ENCODE measurements at places on chromosomes 11 and 22.
A peak's percentile ranks its signal among the peaks of the same experiment; 100 is the strongest.

DNA sequence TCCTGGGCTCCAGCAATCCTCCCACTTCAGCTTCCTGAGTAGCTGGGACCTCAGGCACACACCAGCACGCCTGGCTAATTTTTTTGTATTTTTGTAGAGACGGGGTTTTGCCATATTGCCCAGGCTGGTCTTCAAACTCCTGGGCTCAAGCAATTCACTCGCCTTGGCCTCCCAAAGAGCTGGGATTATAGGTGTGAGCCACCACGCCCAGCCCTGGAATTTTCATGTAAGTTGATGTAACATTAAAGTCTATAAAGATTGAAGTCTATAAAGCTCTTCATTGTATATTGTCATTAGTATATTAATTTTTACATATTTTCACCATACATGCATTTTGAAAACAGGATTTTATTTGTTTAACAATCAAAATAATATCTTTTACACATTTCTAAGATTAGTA lies 12.5 kb upstream of the DDX17 start:
- DNase-seq = no peak

GRCh38 chr11:76206327-76207081 lies at the start of gene WNT11:
TSS of gene WNT11 (minus strand) at chr11:76206502. CDS start at chr11:76206407, 95 bp downstream.
- DNase-seq = no peak

- DNase-seq = peak; percentile 89
Measured at GRCh38 chr11:38791346-38791961, 2193.4 kb upstream of the RAG2 start.

DNA sequence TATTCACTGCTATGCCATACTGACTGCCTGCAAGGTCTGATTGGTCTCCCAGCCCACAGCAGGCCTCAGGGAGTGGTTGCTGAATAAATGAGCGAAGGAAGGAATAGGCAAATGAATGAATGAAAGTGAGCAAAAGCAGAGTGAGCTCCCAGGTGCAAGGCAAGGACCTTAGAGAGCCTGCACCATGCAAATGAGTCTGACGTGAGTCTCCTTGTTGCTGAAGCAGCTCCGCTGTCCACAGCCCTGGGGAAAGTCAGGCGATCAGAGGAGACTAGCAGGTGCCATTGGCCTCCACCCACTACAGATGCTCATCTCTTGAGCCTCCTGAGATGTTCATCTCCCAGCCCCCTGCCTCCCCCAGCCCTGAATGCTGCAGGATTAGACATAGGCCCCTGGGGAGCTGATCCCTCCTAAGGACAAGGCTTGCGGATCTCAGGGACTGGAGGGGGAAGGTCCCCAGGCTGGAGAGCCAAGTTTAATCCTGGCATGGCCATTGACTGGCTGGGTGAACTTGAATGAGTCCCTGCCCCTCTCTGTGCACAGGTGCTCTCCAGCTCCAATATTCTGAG lies 22.1 kb downstream of the GDPD5 start:
- no peak for DNase-seq

DNA sequence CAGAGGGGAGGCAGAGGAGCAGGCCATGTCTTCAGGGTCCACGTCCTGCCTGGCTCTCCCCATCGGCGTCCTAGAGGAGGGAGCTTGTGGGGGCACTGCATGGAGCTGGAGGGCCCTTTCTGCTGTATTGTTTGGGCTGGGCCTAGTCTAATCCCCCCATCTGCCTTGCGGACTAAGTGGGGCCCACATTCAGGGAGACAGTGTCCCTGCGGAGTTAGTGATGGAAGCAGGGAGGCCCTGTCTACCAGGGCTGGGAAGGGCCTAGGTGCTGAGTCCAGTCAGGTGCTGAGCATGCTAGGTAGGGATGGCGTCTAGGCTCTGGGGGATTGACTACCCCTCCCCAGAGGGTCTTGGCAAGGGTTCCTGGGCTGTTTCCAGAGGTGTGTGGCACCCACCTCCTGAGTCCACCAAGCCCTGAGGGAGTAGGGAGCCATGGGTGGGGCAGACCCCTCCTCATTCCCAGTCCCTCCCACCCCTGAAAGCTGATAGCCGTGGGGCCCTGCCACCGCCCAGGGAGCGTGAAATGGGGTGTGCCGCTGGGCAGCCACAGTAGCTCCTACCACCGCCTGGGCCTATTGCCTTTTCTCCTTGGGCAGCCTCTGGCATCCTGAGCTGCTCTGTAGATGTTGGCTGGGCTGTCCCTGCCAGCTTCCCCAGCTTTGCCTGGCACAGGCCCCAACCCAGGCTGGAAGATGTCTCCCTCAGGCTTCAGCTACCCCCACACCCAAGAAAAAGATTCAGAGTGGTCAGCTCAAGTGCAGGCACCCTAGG lies 1.9 kb upstream of the POLD4 start:
- DNase-seq = no peak

- peak; percentile 50 for DNase-seq
Measured at GRCh38 chr22:37021710-37022482, 2.4 kb downstream of the MPST start.

DNA sequence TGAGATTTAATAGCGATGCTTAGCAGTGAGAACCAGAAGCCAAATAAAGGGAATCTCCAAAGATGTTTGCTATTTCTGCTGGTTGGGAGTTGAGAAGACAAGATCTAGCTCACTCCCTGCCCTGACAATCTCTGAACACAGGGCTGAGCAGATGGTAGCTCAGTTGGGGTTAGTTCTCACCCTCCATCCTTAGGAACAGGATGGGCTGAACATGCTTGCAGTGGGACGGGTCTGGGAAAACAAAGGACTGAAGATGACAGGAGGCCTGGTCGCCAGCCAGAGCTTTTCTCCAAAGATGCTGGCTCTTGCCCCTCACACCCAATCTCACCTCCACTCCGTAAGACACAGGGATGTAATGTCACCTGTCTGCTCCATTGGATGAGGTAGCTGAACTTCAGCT lies 72.7 kb downstream of the SC5D start:
- DNase-seq = no peak

GRCh38 chr22:28801845-28802594 lies 1.7 kb upstream of the XBP1 start:
- no peak for DNase-seq

- no peak for DNase-seq
Measured at GRCh38 chr22:46969491-46969890, 207.0 kb downstream of the TBC1D22A start.

- DNase-seq = peak; percentile 51
Measured at GRCh38 chr22:25027959-25028840, 75.7 kb downstream of the KIAA1671 start.

DNA sequence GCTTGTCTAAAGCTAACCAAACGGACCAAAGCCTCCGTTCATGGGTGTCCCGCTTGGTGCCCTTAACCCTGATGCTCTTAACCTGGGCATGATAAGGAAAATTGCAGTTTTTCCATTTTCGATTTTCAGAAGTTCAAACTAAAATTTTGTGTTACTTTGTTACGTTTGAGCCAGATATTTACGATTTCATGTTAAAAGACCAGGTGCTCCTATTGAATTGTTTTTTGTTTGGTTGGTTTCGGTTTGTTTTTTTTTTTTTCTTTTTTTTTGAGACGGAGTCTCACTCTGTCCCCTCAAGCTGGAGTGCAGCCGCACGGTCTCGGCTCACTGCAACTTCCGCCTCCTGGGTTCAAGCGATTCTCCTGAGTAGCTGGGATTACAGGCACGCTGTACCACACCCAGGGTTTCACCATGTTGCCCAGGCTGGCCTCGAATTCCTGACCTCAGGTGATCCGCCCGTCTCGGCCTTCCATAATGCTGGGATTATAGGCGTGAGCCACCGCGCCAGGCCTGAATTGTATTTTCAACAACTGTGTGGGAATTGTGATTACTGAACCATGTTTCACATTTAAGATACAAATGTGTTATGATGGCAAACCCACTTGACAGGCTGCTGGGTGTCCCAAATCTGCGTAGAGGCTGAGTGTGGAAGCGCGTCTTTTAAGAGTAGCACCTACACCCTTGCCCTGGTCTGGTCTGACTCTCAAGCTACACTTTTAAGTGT lies 864 bp upstream of the USP28 start:
- DNase-seq = no peak

DNA sequence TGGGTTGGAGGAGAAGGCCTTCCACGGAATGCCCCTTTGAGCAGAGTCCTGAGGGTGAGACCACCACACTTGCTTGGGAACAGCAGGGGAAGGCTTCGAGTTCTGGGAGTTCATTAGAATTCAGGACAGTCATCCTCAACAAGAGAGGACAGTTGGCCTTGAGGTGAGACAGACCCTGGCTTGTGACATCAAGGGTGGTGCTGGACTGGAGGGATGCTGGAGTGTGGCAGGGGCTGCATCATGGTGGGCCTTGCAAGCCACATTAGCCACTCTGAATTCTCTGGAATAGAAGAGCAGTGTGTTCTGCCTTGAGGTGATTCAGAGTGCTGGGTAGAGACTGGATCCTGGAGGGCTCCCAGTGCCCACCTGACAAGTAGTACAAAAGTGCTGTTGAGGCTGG lies 26.3 kb downstream of the APLP2 start:
- DNase-seq = no peak

- DNase-seq = no peak
Measured at GRCh38 chr22:44848791-44849420, 96.5 kb downstream of the ARHGAP8 start.

GRCh38 chr11:78441956-78442355 lies 24.3 kb upstream of the GAB2 start:
- no peak for DNase-seq

GRCh38 chr11:108985945-108986279 lies 321.0 kb downstream of the DDX10 start:
- peak; percentile 74 for DNase-seq

- DNase-seq = no peak
Measured at GRCh38 chr11:60389279-60389910, 6.9 kb upstream of the MS4A14 start.

Data from fibroblast of pulmonary artery (primary cell).